Natural killer cell treated with Interleukin-12 subunit alpha and Interleukin-12 subunit beta and Interleukin-15 and Interleukin-18, amount 100 ng/mL, for 72 hours (primary cell): ENCODE measurements at places on chromosomes 6 and 20.
A peak's percentile ranks its signal among the peaks of the same experiment; 100 is the strongest.

DNA sequence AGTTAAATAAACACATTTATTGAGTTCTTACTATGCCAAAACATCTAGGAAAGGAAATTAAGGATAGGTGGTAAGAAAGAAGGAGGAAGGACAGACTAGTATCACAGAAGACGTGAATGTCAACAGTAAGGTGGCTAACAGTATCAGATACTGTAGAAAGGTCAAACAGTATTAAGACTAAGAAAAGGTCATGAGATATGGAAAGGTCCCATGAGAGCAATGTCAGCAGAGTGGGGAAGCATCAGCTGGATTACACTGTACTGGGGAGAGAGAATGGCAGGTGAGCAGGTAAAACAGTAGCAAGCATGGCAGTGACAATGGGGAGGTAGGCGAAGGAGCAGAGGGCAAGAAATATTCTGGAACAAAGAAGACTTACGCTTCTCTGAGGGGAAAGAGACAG lies 18.0 kb downstream of the GLO1 start:
- DNase-seq, result no peak

- no peak for DNase-seq
Observed at GRCh38 chr20:36991703-36992102, 40.2 kb upstream of the SAMHD1 start.

DNA sequence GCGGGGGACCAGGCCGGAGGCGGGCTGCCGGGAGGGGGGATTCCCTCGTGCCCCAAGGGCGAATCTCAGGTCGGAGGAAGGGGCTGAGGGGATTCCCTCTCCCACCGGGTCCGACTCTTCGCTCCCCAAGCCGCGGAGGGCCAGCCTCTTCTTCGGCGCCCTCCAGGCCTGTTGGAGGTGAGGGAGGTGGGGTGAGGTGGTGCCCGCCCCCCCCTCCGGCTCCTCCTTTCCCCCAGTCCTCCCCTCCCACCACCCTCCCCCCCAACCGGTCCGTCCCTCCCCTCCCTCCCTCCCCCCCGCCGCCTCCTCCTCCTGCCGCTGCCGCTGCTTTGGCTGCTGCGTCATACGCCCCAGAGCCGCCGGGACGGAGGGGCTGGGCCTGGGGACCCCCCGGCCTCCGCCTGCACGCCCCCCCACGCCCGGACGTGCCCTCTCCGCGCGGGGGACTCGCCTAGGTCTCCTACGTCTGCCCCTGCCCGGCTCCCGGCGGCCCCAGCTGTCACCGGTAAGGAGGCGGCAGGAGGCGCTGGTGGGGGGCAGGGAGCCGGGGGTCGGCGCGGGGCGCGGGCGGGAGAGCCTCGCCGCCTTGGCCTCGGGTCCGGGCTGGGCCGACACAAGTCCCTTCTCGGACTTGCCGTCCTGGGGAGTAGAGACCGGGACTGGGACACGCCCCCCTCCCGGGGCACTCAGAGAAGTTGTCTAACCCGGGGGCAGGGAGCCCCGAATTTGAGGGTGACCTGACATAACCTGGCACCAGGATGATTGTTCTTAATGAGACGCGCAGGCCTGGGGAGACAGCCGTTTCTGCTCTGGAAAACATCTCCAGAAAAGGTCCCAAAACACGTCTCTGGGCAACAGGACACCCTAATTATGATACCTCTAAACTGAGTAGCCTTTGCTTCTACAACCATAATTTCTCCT lies at the start of gene PHF1:
Gene PHF1, plus strand, starts transcription at position 304 of the 921 bp plus-strand sequence. CDS start 1,250 bp downstream, outside the sequence.
- DNase-seq, result peak; percentile 87

- DNase-seq, result no peak
Observed at GRCh38 chr20:62920039-62920645, 6.2 kb downstream of the DIDO1 start.

GRCh38 chr20:34538671-34539123 lies 19.8 kb upstream of the MAP1LC3A start:
- no peak for DNase-seq

DNA sequence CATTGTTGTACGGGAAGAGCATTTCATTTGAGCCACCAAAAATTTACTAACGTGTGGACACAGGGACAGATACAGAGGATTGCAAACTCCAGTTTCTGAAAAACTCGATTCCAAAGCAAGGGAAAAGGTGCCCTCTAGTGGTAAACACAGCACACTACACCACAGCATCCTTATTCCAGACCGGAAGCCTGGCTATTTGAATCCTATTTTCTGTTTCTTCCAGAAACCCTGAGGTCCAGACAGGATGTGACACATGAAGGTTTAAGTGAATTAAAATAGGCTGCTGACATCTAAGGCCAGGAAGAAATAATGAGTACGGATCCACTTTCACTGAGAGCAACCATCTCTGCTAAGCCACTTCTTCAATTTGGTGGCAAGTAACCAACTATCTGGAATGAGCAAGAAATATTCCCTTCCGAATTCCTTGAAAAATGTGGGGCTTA lies 31.8 kb upstream of the GMPR start:
- DNase-seq, result no peak

GRCh38 chr20:61220626-61221325 lies 31.3 kb upstream of the CDH4 start:
- no peak for DNase-seq

DNA sequence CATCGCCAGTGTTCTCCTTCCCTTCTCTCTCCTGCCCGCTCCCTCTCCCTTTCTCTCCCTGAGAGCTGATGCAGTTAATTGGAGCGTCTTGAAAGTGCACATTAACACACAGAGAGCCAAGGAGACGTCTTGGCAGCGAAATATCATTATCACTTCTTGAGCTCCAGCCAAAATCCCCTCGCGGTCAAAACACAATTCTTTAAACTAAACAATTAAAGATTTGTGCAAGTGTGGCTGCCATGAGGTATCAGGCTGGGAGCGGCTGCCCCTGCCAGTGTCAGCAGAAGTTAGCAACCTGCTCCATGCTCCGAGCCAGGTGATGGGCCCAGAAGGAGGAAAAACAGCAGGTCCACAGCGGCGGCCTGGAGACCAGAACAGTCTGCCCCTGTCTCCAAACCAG lies 100.9 kb upstream of the FOXP4 start:
- no peak for DNase-seq

DNA sequence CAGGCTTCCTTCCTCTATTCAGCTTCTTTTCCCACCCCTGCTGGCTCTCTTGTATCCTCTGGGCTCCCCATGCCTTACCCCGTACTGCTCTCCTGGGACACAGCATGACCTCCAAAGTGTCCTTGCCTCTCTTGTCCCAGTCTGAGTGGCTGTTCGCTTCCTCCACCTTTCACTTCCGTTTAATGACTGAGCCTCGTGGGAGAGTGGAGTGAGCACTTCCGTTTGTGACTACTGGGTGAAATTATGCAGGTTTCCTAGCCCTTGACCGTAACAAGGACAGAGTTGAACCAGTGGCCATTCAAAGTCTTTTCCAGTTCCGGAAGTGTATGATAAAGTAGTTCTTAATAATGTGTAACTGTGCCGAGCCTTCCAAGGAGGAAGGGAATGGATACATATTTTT lies 109.2 kb downstream of the ARID1B start:
- DNase-seq, result no peak

- no peak for DNase-seq
Observed at GRCh38 chr6:155278319-155279049, 14.7 kb downstream of the CLDN20 start.

DNA sequence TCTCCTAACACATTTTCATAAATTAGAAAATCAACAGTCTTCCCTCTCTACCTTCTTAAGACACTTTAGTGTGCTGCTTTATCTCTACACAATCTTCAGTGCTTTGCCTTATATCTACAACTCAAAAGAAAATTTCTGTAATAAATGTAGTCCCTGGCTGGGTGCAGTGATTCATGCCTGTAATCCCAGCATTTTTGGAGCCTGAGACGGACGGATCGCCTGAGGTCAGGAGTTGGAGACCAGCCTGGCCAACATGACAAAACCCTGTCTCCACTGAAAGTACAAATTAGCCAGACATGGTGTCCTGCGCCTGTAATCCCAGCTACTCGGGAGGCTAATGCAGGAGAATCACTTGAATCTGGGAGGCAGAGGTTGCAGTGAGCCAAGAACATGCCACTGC lies 9.7 kb upstream of the EDN1 start:
- DNase-seq, result no peak

GRCh38 chr6:137949686-137950390 lies 82.8 kb downstream of the TNFAIP3 start:
- no peak for DNase-seq

GRCh38 chr20:33169176-33169794 lies 1.3 kb downstream of the BPIFA2 start:
- no peak for DNase-seq

GRCh38 chr6:27043244-27043643 lies 204.3 kb upstream of the PRSS16 start:
- DNase-seq, result no peak

DNA sequence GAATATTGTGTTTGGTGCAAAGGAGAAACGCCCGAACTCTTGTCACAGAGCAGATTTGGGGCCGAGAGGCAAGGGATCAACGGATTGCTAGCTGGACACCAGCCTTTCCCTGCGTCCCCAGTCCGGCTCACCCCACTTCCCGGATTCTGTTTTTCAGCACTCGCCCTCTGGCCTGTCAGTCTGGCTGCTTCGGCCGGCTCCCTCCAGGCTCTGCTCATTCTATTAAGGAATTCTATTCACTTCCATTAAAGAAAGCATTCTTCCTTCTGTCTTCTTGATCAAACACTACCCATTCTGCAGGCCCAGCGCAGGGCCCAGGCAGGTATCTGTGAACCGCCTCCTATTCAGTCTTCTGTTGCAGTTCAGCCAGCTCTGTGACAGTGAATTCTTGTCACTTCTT lies 91.7 kb downstream of the RNF182 start:
- no peak for DNase-seq

DNA sequence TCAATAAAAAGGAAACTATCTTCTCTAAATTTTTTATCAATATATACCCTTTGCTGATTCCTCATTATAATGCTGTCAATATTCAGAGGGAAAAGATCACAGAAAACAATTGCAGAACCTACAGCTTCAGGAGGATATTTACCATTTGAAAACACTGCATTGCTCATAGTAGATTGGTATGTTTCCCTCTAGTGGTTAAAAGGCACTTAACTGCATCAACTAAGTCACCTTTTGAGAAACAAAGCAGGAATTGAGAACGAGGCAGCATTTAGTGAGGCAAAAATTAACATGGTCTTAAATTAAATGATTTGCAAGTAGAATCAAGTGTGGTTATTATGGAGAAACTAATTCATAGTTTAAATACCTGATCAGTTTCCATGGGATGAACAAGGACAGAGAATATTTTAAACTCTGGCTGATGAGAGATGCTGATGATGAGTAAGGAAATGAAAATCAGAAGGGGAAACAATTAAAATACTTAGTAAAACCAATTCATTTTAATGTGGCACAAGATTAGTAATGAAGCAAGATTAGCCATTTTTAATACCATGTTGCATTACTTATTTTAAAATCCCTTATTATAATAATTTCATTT lies 642.1 kb downstream of the EPHA7 start:
- no peak for DNase-seq

- DNase-seq, result no peak
Observed at GRCh38 chr6:45483021-45483420, 105.3 kb upstream of the SUPT3H start.

DNA sequence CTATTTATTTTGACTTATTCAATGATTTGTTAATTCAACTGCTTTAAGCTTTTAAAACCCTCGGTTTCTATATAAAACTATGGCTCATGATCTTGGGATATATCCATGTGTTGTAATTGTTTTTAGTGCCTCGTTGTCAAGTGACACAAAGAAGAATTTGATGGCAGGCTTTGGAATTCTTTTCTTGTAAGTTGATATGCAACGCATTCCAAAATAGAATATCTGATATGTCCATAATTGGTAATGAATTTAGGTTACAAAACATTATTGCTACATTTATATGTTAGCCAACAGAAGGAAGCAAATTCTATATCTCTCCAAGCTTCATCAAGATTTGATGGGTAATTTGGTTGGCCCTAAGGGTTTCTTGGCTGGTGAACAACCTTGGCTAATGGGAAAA lies 220.4 kb upstream of the RIMS1 start:
- DNase-seq, result no peak

DNA sequence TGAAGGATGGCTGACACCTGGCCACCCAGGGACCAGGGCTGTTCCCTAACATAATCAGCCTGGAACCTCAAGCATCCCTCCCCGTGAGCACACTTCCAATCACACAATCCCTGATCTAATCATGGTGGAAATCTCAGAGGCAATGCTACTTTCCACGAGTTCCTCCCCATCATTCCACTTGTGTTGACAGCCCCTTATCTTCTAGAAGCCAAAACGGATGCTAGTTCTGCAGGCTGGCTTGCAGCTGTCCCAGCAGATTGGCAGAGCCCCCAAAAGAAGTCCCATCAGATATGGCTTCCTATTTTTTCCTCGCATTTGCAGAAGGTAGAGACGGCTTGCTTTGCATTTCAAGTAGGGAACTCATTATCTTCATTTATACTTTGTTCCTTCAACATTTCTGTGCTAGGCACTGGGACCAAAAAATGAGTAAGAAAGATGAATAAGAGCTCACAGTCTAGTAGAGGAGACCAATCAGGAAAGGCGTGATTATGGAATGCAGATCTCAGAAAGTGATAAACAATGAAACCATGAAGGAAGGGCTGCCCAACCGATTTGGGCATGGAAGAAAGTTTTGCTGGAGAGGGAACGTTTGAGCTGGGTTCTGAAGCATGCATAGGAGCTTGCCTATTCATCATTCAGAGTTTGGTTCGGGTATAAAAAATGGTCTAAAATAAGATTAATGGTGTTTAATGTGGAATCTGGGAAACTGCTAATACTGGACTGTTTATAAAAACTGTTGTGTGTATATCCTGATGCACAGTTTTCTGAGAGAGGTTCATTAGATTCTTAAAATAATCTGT lies 44.6 kb upstream of the TBC1D7 start:
- DNase-seq, result no peak

DNA sequence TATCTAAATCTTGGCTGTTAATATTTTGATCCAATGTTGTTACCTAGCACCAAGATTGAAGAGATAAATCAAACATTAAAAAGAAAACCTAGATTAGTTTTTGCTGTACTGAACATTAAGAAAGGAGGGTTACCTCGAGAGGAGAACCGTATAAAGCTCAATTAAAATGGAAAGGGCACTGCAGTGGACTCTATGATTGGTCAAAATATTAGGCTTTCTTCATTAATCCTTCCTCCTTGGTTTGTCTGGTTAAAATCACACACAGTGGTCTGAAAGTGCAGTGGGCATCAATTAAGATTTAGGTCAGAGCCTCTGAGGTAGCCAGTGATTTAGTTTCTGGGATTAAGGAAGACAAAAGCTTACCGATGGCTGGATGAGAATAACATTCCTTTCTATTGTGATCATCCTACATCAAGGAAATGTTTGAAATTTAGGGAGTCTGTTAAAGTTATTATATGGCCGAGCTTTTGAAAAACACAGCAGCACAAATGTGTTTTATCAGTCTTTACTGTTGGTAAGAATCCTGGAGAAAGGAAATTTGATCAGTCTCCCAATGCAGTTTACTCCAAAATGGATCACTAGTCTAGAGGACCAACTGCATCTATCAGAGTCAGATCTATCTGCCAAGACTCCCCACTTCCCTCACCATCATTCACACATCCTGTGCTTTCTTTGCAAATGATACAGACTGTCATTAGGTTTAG lies 134.6 kb upstream of the NEDD9 start:
- DNase-seq, result no peak

DNA sequence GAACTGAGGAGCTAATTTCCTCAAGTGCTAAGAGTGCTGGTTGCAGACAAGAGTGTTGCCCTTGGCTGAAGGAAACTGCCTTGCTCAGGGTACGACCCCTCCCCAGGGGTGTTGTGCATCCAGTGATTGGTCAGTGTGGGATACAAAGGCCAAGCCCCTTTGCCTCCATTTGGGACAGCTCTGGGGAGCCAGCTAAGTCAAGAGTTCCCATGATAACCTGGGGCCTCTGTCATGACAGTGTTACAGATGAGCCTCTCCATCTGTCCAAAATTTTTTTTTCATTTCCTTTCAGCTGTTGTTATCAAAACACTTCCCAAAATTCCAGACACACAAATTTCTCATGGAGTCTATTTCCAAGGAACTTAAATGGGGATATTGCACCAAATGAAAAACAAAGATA lies 93.3 kb downstream of the HS3ST5 start:
- DNase-seq, result no peak
